ENCODE measurements at places on chromosomes 7 and 10.

- no peak for DNase-seq
Measured at GRCh38 chr7:148763622-148764021, 64.9 kb downstream of the CUL1 start.

- no peak for DNase-seq
Measured at GRCh38 chr7:151742713-151743480, 134.0 kb downstream of the PRKAG2 start.

- DNase-seq = no peak
Measured at GRCh38 chr10:97843281-97843671, 6.4 kb upstream of the GOLGA7B start.

DNA sequence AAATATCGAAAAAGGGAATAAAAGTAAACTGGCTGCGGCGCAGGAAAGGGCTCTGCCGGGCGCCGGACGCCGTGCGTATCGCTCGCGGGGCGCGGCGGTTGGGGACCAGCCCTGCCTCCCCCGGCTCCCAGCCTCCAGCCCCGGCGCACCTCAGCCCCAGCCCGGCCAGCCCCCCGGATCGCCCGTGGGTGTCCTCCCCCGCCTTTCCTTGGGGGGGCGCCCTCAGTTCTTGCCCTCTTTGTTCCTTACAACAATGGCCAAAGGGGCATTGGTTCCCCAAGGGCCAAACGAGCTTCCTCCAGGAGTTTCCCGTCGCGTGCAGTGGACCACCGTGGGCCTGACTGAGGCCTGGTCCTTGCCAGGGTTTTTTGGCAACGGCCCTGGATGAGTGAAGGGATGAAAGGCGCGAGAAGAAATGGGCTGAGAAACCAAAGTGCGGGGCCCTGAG, 1.2 kb downstream of the MACROH2A2 start:
- DNase-seq = peak; percentile 48

GRCh38 chr7:139153832-139154231, 44.3 kb upstream of the ZC3HAV1 start:
- DNase-seq = no peak

- no peak for DNase-seq
Measured at GRCh38 chr10:84524435-84524834, 196.0 kb downstream of the CCSER2 start.

DNA sequence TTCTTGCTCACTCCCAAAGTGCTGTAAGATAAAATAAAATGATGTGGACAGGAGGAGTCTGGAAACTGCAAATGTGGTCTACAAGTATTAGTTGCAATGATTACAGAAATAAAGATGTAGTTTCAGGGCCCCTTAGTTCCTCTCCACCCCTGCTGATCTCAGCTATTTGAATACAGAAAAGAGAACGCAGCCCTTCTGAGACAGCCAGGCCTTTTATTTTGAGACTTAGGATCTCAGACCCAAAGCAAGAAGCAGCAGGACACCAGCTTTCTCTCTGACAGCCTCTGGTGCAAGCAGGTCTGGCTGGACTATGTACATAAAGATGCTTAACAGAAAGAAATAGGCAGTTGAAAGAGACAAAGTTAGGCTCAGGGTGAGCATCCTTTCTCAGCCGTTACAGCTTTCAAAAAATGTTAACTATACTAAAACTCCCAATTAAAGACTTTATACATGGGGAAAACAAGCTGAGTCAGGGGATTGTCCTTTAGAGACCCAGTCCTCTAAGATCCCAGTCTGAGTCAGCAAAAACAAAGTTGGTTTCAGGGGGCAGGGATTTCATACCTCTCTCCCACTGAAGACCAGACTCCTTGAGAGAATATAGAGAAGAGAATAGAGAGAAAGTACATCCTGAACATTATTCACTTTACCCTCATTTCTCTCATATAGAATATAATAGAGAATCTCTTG, 220.4 kb downstream of the TMEM178B start:
- no peak for DNase-seq

DNA sequence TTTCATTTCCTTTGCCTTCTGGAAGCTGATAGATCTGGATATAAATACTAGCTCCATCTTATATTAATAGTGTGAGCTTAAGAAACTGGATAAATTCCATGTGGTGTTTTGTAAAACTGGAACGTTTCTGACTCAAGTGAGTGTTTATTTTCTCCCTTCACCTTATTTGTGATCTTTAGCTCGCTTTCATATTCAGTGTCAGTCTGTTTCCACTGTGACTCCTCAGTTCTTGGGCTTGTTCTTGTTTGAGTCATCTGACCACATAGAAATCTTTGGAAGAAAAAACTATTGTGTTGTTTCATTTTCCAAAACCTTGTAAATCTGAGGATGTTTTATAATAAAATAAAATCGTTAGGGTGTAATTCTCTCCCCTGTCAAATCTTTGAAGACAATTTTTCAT, 186.4 kb downstream of the POLR1F start:
- DNase-seq = no peak

GRCh38 chr7:36036590-36036989, 116.5 kb upstream of the EEPD1 start:
- DNase-seq = no peak

- DNase-seq = no peak
Measured at GRCh38 chr10:1539216-1539615, 198.1 kb downstream of the ADARB2 start.

DNA sequence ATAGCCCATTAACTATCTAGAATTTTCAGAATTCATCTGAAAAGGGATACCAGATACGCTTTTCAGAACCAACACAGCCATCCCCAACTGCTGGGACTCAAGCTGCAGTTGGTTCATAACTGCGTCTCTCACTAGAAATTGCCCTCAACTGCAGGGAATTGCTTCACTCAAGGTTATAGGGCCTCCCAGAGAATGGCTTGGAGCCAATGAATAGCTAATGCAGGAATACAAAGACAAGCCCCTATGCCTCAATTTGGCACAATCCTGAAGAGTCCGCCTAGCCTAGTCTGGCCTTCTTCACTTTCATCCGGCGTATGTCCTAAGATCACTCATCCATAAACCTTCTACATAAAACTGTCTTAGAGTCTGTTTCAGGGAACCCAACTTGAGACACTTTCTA, 164.0 kb downstream of the SKAP2 start:
- DNase-seq = no peak

GRCh38 chr7:87202705-87203104, 16.8 kb downstream of the TMEM243 start:
- no peak for DNase-seq

- no peak for DNase-seq
Measured at GRCh38 chr10:84294766-84295447, 33.5 kb upstream of the CCSER2 start.

DNA sequence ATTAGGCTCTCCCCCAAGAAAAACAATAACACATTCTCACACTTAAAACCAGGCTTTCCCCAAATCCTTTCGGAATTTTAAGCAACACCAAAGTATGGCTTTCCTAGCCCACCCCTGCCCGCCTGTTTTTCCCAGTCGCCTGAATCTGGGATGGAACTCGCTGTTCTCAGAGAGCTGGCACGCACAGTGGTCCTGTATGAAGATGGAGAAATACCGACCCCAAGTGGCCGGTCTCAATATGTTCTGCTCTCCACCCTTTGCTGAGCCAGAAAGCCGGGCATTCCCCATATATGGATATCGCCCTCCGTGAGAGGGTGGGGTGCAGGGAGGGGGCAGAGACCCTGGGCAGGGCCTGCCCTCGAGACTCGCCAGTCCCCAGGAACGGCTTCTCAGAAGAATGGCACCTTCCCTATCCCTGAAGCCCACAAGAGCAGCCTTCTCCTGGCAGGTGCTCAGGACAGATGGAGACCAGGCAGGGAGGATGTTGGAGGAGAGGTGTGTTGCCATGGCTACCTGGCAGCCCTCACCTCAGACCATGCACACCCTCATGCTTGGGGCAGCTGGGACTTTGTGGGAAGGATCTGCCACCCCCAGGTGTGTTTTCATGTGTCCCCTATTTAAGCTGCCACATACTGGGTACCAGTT, 3.4 kb downstream of the TACR2 start:
- peak; percentile 43 for DNase-seq

DNA sequence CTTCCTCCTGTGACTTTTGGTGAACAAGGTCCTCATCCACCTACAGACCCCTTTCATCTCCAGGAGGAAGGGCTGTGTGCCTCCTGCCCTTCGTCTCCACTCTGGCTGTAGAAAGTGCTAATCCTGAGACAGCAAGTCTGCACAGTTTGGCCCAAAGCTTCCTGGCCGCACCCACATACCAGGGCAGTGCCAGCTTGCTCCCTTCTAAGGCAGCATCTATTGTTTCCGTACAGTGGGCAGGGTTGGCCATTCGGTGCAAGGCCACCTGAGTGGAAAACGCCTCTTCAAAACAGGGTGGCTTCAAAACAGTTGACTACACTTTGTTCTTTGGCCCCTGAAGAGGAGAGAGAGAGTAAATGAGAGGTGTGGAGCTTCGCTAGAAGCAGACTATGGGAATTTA, 134.1 kb upstream of the KLF14 start:
- DNase-seq = no peak

DNA sequence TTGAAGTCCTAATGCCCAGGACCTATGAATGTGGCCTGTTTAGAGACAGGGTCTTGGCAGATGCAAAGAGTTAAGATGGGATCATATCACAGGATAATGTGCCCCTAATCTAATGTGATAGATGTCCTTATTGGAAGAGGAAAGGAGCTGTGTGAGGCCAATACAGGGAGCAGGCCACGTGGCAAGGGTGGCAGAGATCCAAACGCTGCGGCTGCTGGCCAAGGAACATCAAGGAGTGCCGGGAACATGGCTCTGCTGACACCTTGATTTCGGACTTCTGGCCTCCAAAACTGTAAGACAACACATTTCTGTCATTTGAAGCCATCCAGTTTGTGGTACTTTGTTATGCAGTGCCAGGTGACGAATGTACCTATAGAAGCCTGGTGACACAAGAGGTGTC, 37.7 kb upstream of the EZH2 start:
- DNase-seq = no peak

DNA sequence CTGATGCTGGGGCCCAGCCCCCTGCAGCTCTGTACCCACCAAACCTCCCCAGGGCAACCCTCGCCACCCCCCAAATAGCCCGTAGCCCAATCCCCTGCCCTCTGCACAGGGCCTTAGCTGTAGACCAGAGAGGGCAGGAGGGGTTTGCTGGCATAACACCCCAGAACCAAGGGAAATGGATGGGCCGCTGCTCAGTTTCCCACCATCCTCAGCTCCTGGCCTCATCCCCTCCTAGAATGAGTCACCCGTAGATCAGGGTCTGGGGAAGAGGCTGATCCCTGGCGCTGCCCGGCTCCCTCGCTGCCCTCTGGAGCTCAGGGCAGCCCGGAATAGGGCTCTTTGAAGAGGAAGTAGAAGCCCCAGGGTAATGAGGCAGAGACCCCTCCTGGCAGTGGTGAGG, 31.2 kb downstream of the LDB3 start:
- DNase-seq = no peak

GRCh38 chr10:61021926-61022325, 77.9 kb upstream of the RHOBTB1 start:
- no peak for DNase-seq

GRCh38 chr7:18200855-18201254, 173.2 kb upstream of the PRPS1L1 start:
- no peak for DNase-seq

DNA sequence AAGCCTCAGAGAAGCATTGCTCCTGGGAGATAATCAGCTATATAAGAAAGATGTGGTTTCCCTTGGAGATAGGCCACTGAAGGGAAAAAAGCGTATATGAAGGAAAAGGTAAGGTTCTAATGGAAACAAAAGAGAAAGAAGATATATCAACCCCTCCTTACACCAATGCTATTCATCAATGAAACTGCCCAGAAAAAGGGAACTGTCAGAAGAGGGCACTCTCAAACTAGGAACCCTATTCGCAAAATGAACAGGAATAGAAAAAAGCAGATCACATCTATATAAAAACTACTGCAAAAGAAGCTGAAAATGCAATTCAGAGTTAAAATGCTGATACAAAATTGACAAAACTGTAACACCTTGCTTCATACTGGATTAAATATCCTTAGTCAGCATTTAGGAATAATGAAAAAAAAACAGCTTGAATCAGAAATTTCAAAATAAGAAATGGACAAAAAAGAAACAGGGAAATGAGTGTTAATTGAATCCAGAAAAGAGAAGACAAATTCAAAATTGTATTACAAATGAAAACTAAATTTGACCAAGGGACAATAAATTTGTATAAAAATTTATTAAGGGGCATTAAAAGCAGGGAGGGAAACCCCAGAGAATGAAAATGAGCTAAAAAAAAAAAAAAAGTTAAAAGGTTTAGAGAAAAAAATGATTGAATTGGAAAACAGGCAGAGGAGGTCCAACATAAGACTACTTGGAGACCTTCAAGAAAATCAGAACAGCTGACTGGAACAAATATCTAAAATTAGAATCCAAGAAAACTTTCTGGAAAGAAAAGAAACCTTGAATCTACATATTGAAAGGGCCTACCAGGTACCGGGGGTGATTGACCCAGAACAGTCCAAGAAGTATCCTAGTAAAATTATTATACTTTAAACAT, 17.9 kb downstream of the NHLRC2 start:
- DNase-seq = no peak

- DNase-seq = no peak
Measured at GRCh38 chr7:2631946-2632732, at the start of gene TTYH3. Gene TTYH3 (plus strand): TSS chr7:2631986. CDS start chr7:2632156, 170 bp downstream.

DNA sequence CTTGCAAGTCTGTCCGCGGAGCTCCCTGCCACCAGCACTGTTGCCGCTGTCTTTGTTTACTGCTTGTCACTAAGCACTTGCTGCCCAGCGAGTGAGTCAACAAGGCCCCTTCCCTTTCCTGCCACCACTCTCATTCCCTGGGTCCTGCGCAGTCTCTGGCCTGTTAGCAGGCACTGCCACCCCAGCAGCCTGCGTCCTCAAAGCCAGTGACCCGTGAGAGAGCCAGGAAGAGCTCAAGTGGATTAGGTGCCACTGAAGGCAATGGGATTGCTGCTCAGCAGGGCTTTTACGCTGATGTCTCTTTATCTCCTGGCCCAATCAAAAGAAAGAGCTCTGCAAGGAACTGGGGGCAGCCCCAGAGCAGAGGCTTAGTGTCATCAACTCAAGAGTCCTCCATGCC, at the start of gene FRMPD2:
FRMPD2 (minus strand) TSS at position 61 of the 400 bp plus-strand sequence. CDS start 129 bp downstream, outside the sequence.
- no peak for DNase-seq
